ENCODE measurements at places on chromosomes 2 and 18. TPM values are rescaled to one million over a fixed set of nuclear protein-coding genes. Genes with fewer than 3 reads are reported as not detected.

Gene CAB39
- 87.8 TPM for total RNA-seq

GRCh38 chr2:136531731-136532130 is 233.6 kb upstream of the THSD7B start:
- no peak for DNase-seq

DNA sequence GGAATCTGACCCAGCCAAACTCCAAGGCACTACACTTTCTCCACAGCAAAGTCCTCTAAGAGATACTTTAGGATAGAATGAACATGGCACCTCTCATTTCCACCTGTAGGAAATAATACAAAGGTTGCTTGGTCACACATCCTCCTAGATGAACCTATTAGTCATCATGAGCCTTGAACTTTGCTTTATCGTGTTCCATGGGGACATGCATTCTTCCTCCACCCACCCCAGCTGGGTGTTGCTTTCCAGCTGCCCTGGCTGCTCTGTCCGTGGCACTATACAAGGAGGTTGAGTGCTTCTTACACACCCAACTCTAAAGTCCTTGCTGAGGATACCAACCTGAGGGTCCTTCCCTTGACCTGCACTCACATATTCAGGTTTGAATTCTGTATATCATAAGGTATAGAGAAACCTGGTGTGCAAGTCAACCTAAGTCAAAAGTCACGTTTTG is 52.7 kb downstream of the SPRED2 start:
- no peak for DNase-seq

GRCh38 chr2:233672886-233673285 is 1.2 kb downstream of the UGT1A9 start:
- DNase-seq, result no peak

DNA sequence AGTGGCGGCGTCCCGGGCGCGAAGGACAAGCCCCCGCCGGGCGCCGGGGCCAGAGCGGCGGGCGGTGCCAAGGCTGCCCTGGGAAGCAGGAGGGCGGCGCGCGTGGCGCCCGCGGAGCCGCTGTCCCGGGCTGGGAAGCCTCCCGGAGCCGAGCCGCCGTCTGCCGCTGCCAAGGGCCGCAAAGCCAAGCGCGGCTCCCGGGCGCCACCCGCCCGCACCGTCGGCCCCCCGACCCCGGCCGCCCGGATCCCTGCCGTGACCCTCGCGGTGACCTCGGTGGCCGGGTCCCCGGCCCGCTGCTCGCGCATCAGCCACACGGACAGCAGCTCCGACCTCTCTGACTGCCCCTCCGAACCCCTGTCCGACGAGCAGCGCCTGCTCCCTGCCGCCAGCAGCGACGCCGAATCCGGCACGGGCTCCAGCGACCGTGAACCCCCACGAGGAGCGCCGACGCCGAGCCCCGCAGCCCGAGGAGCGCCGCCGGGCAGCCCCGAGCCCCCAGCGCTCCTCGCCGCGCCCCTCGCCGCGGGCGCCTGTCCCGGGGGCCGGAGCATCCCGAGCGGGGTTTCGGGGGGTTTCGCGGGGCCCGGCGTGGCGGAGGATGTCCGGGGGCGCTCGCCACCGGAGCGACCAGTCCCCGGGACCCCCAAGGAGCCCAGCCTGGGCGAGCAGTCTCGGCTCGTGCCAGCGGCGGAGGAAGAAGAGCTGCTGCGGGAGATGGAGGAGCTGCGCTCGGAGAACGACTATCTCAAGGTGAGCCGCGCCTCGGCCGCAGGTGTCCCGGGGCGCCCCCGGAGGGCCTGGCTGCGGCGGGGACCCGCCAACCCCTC is 820 bp downstream of the MTCL1 start:
- peak; percentile 48 for DNase-seq

DNA sequence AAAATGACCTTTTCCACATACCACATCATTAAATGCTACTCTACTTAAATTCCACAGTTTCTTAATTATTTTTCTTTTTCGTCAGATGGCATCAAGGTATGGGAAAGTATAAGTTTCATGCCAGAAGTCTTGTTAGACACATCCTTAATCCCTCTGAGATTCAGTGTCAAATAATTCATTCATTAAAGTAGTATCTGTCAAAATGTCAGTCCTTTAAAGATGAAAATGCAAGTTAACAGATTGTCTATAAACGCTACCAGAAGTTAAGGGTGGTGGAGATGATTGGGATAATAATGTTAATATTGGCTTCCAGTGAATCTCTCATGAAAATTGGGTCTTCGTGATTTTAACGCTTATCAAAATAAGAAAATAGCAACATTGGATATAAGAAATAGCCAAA is 504.2 kb upstream of the LINC00305 start:
- no peak for DNase-seq

DNA sequence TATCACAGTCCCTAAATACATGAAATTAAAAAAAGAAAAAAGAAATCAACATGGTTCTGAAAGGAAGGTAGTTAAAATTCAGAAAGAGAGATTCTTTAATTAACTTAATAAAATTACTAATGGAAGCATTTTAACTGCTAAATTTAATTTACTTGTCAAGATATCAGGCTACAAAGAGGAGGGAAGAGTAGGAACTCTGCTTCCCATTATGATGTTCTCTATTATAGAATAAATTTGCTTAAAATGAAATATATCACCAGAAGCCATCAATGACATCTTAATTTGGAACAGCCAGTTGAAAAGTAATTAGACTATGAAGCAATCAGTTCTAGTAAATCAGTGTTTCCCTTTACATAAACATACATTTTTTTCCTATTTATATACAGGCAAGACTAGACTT is 611.8 kb upstream of the FANCL start:
- no peak for DNase-seq

GRCh38 chr18:63046375-63046774 is 273.2 kb downstream of the BCL2 start:
- no peak for DNase-seq

DNA sequence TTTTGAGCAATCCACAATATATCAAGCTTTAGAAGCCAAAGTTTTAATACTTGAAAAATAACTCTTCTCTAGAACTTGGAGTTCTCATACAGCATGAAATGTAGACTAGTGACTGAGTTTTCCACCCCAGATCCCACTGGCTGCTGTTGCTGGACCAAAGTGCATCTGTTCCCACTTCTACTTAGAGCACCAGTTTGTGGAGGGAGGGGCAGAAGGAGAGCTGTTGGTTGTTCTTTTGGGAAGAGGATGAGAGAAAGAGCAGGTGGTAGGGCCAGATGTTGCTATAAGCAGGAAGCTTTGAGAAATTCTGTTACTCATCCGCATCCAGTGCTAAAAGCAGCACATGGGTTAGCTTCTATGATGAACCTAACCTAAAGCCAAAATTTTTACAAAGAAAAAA is 59.0 kb downstream of the MBD2 start:
- DNase-seq, result no peak

Measured in left cardiac atrium (tissue), 4 donors.